Fibroblast of pulmonary artery (primary cell): ENCODE measurements at places on chromosomes 5 and 9.
A peak's percentile ranks its signal among the peaks of the same experiment; 100 is the strongest.

GRCh38 chr5:64632251-64632650 lies 58.1 kb upstream of the SHISAL2B start:
- DNase-seq = peak; percentile 27

DNA sequence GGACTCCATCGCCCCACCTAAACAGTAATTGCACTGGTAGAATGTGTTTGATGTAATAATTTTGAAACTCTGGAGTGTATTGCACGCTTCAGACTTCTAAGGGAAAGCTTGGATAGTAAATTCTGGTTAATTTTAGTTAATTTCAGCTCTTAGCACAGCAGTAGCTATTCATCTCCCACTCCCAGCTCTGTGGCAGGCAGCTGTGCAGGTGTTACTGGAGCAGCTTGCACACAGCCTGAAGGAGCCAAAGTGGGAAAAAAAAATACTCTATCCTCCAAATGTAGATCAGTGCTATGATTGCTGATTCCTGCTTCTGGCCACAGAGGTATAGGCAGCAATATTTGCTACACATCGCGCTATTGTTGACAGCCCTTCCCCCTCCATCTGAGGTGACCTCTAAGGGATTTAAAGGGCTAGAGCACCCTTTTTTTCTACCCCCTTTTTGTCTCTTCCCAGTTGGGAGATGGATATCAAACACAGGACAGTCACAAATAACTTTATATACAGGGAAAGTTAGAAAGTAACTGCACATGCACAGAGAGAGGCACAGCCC lies 97.4 kb downstream of the KCTD16 start:
- no peak for DNase-seq

DNA sequence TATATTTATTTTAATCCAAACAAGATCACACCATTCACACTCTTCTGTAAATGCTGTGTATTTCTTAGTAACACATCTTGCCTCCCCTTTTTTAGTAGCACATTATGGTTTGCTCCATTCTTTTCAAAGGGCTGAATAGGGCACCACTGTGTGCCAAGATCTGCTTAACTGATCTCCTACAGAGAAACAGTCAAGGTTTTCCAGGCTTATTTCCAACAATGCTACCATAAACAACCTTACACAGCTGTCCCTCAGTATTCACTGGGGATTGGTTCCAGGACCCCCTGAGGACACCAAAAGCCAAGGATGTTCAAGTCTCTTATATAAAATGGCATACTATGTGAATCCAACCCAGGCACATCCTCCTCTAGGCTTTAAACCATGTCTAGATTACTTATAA lies 16.5 kb downstream of the GOLM1 start:
- DNase-seq = no peak

DNA sequence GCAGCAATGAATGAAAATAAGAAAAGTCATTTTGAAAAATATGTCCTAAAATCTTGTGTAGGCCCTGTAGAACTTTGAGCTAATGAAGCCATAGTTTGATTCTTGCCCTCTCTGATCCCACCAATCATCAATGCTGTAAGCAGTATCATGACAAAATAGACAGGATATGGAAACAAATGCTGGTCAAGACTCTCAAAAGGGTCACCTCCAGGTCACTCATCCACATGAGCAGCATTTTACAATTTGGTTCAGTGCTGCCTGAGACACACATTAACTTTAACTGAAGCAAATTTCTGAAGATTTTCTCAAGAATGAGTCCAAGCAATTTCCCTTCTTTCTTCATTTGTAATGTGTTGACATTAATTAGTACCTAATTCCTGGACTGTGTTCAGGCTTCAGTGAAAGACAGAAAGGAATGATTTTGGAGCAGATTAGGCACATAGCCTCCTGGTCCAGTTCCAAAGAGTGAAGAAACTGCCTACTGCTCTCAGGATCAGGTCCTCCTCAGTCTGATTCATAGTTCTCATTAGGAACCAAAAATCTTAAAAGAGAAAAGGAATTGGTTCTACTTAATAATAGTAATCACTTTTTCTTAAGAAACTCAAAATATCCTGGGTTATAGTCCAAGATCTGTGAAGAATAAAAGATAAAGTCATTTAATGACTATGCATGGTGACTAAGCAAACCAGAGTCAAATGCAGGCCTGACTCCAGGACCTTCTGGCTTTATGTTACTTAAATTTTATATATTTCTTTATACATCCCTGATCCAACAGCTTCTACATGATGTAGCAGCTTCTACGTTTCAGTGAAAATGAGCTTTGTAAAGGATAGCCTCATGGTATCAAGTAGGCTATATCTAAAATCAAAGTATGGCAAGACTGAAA lies 192.1 kb upstream of the RGMB start:
- DNase-seq = peak; percentile 50
